Dorsolateral prefrontal cortex (tissue), 122 donors: ENCODE measurements at places on chromosomes 6 and 20.

- no peak for DNase-seq
These were observed 201.9 kb downstream of the PLCB4 start for GRCh38 chr20:9270831-9271230.

GRCh38 chr20:4708856-4709255 is 12.9 kb upstream of the PRND start:
- no peak for DNase-seq

DNA sequence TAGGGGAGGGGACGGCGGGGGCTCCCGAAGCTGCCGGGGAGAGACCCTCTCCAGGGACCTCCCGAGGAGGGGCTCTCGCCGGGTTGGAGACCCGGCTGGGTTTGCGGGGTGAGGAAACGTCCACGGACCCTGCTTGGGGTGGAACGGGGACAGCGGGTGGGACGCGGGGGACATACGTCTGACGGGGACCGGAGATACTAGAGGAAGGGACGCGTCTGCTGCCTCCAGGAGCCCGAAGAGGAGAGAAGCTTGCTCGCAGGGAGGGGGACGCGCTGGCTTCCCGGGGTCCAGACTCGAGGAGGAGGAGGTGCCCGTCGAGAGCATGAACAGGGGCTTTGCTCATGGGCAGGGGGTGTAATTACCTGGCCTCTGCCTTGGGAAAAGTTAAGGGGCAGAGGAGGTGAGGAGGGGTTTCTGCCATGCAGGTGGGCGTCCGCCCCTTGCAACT is 593 bp downstream of the DNMT3B start:
- DNase-seq = no peak

- no peak for DNase-seq
These were observed 81.8 kb upstream of the GPR6 start for GRCh38 chr6:109896341-109896740.

- no peak for DNase-seq
These were observed 101.1 kb upstream of the SCAF8 start for GRCh38 chr6:154632119-154632518.

DNA sequence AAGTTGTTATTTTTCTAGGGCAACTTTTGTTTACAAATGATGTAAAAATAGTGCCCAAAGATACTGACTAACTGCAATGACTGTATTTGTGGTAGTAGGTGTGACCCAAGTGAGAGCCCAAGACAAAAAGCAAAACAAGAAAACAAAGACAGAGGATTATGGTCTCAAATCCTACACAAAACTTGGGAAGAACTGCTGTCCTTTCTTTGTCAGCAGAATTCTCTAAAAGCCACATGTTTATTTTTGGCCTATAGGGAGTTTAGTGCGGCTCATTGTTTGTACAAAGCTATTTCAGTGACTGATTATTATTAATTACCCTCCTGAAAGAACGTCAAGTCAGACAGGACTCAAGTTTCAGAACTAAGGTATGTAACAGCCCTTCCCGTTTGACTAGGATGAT is 509.2 kb upstream of the SLC35B3 start:
- no peak for DNase-seq

DNA sequence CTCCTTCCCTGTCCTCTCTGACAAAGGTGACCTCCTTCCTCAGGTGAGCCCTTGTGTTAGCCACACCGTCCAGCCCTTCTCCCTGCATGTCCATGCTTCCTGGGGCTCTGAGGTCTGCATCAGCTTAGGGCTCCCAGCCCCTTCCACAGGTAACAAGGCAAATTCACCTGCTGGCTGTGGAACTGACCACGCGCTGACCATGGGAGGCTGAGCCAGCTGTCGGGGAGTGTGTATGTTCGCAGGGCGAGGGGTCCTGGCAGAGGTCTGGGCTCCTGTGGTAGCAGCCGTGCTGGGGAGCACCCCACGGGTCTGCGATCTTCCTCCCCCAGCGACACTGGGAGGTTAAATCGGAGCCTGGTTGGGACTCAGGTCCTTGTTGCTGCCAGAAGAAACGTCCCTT is 136.7 kb downstream of the PHACTR3 start:
- DNase-seq = no peak

DNA sequence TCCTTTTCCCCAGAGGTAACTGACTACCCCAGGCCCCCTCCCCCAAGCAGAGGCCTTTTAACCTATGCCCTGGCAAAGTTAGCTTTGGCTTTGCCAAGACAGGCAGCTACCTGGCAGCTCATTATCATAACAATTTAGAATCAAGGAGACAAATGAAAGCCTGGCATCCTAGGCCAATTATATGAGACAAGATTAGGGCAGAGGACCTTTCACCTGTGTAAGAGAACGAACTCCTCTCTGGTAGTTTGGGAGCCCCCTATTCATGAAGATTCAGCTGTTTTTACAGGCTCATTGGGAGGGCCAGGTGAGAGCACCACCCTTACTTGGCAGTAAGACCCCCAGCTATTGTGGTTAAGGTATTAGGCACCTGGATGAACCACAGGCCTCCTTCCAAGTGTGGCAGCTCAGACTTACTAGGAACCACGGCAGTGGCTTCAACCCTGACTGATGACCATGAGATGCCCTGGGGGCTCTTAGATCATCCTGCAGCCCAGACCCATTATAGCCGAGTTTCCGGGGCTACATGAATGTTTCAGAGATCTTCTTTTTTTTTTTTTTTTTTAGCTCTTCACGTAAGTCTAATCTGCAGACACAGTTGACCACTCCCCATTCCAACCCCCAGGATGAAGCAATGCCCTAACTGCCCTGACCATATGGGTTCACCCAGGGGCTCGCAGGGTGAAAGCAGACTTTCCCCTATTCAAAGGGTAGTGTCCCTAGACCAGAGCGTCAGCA is 56.2 kb downstream of the RAB44 start:
- no peak for DNase-seq

DNA sequence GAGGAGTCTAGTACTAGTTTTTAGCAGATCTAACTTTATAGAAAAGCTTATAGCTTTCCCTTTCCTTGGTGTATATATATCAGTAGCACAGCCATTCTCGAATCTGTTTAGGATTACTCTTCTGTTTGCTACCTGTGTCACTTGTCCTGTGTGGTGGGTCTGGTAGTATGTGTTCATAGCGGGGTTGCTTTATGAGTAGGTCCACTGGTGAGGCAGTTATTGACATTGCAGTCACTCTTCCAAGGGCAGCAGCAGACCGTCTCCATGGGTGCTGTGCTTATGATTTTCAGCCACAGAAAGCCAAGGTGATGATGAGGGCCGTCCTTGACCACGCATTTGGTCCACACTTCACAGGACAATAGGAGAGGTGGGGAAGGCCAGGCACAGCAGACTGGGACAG is 171.5 kb downstream of the CDKAL1 start:
- DNase-seq = no peak

DNA sequence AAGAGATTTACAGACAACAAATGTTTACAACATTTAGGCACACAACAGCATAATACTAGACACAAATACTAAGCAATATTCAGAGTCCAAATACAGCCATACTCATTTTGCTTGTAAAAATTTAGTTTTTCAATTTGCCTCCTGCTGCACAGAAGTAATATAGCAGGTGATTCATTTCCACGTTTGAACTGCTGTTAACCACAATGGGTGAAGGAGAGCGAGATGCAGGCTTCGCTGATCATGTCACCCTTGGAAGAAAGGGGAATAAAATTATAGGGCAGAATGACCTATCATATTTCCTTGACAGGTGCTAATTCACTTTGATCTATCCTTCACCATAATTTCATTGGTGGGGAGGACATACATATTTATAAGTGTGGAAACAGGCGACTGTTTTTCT is 643.8 kb upstream of the AGPAT4 start:
- DNase-seq = no peak

GRCh38 chr6:64838726-64839125 is 868.3 kb downstream of the EYS start:
- no peak for DNase-seq

- no peak for DNase-seq
These were observed 143.8 kb downstream of the DOK5 start for GRCh38 chr20:54619181-54619580.

- no peak for DNase-seq
These were observed 97.0 kb downstream of the FOXF2 start for GRCh38 chr6:1486387-1486786.

DNA sequence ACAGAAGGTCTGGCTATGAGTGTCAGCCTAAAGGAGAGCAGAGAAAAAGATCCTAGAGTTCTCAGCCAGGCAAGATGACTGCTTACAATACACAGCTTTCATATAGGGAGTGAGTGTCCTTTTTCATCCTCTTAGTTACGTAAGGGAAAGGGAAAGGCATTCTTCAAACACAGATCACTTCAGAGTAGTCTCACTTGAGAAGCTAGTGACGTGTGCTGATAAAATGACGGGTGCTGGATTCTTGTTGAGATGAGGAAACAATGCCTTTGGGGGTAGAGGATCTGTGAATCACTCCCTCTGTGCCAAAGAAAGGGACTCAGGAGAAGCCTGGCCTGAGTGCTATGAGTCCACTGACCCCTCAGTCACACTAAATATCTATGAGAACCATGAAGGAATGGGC is 117.3 kb downstream of the QRSL1 start:
- no peak for DNase-seq

DNA sequence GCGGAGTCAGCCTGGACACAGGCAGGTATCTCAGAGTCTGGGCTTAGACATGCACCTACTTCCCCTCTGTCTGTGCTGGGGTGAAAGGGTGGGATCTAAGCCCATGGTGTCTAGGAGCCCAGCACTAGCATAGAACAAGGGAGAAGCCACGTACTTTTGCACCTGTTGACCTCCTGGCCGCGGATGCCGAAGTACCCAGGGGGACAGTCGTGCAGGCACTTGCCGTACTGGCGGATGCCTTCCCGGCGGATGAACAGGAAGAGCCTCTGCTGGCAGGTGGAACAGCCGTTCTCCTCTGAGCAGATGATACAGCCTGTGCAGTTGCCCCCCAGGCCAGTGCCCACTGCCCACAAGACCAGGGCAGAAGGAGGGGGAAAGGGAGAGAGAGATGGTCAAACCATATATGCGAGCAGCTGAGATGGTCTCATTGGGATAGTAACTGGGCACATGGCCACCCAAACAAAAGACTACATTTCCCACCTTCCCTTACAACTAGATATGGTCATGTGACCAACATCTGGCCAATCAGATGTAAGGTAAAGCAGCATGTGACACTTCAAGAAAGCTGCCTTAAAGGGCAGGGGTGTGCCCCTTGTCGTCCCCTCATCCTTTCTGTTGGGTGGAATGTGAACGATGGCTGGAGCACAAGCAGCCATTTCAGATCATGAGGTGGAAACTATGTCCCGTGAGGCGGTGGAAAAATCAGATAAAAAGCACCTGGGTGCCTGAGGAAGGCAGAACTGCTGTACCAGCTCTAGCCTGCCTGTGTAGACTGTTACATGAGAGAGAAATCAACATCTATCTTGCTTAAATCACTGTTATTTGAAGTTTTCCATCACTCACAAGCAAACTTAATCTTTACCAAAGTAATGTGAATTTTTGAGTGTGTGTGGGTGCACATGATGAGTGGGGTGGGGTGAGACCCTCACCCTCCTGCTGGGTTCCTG is 34.0 kb downstream of the RSPO4 start:
- no peak for DNase-seq

- DNase-seq = no peak
These were observed 70.1 kb downstream of the PHF3 start for GRCh38 chr6:63705707-63706106.

- DNase-seq = no peak
These were observed 68.0 kb upstream of the TBC1D7 start for GRCh38 chr6:13396241-13396792.

GRCh38 chr20:1888796-1889463 is 6.3 kb upstream of the SIRPA start:
- DNase-seq = no peak

- no peak for DNase-seq
These were observed 11.5 kb upstream of the SCP2D1 start for GRCh38 chr20:18802012-18802634.

DNA sequence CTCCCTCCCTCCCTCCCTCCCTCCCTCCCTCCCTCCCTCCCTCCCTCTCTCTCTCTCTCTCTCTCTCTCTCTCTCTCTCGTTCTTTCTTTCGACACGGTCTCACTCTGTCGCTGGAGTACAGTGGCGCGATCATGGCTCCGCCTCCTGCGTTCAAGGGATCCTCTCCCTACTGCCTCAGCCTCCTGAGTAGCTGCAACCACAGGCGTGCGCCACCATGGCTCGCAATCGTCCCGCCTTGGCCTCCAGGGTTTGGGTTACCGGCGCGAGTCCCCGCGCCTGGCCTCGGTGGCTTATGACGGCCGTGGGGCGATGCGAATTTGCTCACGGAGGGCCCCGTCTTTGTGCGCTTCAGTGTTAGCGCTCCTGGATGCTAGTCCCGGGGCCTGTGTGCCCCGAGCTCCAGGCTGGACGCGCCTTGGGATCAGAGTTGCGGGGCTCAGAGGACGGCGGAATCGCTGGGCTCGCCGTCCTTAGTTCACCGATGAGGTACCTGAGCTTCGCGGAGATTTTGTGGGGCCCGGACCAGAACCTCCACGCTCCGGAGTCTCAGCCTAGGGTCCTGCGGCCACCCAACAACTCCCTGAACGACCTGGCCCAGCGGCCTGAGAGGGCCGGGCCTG is 45.2 kb downstream of the MCUR1 start:
- no peak for DNase-seq

DNA sequence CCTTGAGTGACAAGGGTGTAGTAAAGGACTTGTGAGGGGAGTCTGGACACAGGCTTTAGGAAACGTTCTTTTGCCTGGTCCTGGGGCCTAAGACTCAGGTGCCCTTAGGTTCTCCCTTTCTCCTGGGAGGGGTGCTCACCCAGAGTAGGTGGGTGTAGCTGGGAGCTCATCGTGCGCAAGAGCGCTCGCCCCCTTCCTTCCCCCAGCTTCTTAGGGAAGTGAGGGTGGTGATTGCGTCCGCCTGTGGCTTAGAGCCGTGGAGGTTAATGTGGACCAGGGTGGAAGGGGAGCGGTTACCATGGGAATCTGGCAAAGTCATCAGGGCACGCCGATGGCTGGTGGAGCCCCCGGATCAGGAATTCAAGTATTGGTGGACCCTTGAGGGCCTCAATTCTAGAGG is 3.3 kb upstream of the AARS2 start:
- DNase-seq = no peak

DNA sequence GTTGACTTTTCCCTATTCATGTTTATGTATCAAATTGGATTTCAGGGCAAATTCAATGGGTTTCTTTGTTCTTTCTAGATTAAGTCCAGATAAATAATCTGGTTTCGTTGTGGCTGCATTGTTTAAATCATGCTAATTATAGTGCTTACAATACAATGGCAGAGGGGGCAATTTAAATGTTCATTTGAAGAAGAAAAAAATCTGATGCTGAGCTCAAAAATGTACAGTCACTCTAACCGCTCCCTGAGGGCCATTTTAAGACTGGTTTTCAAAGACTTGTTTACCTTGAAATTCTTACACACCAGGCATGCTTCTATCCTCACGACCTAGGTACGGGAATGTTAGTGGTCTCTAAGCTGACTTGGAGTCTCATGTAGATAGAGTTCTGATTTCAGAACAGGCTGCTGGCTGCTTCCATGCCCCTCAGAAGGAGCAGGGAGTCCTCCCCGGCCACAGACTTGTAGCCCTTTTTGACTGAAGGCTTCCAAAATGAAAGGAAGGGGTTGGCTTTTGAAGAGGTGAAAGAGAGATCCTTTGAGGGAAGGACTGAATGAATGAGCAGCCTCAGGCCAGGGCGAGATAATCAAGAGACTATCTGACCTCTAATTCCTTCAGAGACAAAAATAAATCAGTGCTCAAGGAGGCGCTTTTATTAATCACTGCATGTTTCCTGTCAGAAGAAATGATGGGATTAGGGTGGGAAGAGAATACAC is 86.1 kb upstream of the ZNF217 start:
- no peak for DNase-seq
